ENCODE measurements at places on chromosomes 4 and X. TPM values are rescaled to one million over a fixed set of nuclear protein-coding genes. Genes with fewer than 3 reads are reported as not detected.

- DNase-seq: no peak
These were observed 144.2 kb downstream of the MSN start for GRCh38 chrX:65811558-65812228.

GRCh38 chr4:144646523-144647094, 653 bp downstream of the HHIP start:
- no peak for DNase-seq

GRCh38 chrX:72624194-72624593, 51.6 kb upstream of the HDAC8 start:
- DNase-seq: no peak

DNA sequence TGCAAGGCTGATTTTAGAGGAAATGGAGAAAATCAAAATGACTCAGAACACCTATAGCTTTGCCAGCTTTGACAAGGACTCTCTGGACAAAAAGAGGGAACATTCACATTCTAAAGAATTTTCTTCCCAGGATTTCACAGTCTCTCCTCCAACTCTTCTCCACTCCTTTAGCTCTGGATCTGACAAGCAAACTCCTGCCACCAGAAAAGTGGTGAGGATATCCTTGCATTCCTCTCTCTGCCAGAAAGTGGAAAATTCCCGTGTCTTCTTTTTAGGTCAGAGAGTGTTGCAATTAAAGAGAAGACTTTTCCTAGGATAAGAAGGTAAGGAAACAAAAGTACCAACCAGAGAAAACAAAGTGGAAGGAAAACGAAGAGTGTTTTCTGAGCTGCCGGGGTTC, 16.1 kb upstream of the PDGFRA start:
- no peak for DNase-seq

- peak; percentile 71 for DNase-seq
These were observed 76.0 kb downstream of the INTS6L start for GRCh38 chrX:135596495-135596894.

DNA sequence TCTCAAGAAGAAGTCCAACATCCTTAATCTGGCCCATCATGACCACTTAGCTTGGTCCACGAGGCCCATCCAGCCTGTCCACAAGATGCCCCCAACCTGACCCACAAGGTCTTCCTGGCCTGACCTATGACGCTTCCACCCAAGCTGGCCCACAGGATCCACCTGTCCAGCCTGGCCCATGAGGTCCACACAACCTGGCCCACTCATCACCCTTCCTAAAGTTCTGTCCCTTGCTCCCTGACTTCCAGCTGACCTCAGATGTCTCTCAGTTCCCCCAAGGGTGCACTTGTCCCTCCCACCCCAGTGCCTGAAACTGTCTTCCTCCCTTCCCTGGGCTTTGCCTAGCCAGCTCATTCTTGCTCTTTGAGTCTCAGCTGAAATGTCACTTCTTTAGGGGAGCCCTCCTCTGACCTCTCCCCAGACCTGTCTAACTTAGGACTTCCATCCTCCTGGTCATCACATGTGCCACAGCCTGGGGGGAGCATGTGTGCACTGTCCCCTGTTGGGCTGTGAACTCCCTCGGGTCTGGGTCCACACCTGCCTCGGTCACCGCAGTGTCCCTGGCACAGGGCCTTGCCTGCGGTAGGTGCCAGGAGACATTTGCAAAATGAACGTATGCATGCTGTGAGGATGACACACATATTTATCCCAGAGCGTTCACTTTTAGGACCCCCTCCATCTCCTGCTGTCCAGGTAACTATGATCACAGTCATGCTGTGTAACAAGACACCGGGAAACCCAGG, 61.7 kb downstream of the EVC start:
- DNase-seq: no peak

DNA sequence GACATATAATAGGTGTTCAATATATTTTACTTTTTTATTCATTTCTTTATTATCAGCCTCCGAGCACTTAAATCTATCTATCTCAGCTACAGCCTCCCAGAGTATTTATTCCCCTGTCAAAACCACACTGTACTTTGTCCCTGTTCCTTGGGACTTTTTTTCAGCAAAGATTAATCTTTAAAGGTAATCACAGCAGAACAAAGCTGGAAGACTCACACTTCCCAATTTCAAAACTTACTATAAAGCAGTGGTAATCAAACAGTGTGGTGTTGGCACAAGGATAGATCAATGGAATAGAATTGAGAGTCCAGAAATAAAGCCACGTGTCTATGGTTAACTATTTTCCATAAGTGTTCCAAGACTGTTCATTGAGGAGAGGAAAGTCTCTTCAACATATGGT, 59.7 kb downstream of the KLHL13 start:
- no peak for DNase-seq

- no peak for DNase-seq
These were observed 33.2 kb downstream of the CEP44 start for GRCh38 chr4:174316954-174317353.

- peak; percentile 84 for DNase-seq
These were observed 79.4 kb downstream of the SYNPO2 start for GRCh38 chr4:118968005-118968404.

- DNase-seq: no peak
These were observed 144.4 kb upstream of the TET2 start for GRCh38 chr4:105002278-105002677.

GRCh38 chr4:112284662-112285411, 867 bp downstream of the TIFA start:
- DNase-seq: peak; percentile 12

DNA sequence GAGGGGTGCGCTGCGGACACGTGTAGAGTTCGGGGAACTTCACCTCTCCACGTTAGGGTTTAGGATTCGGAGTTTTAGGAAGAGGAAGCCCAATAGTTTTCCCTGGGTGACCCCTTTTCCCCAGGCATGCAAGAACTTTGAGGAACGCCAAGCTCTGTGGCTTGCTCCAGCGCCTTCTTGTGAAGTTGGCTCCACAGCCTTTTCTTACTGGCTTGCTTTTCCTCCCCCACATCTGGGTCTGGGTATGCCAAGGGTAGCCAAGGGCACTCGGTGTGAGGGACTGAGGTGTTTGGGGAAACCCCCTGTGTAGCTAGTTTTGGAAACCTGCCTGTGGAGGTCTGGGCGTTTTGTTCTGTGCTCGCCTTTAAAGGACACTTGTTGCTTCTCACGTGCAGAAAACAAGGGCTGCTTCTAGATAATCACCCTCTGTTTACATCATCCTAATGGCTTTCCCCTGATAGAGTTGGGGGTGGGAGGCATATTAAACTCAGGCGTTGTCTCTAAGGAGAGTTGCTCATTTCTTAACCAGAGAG, 746 bp downstream of the EDNRA start:
- no peak for DNase-seq

GRCh38 chr4:4289055-4289454, 899 bp downstream of the LYAR start:
- DNase-seq: peak; percentile 7

DNA sequence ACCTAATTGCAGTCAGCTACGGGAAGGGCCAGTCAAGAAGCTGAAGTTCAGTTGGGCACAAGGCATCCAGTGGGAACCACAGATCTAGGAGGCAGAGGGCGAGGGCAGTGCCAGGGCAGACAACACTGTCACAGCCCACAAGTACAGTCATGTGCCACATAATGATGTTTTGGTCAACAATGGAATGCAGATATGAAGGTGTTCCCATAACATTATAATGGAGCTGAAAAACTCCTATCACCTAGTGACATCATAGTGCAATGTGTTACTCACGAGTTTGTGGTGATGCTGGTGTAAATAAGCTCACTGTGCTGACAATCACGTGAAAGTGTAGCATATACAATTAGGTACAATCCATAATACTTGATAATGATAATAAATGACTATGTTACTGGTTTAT, 4.5 kb upstream of the TMEM255A start:
- no peak for DNase-seq

DNA sequence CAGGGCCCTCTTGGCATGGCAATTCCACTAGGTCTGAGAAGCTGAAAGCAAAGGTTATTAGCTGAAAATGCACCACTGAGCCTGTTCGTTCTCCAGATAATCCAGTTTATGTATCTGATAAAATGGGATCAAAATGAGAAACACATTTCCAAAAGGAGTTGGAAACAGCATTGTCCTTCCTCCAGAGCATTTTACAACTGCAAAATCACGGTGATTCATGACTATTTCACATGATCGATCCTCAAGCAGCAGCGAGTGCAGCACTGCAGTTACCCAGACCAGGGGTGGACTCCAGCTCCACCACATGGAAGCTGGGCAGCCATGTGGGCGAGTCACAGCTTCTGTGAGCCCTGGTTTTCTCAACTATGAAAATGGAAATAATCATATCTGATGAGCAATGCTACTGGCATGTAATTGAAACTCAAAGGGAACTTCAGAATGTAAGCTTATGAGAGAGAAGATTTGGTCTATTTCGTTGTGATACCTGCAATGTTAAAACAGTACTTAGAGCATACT, 78.7 kb upstream of the MSX1 start:
- no peak for DNase-seq

DNA sequence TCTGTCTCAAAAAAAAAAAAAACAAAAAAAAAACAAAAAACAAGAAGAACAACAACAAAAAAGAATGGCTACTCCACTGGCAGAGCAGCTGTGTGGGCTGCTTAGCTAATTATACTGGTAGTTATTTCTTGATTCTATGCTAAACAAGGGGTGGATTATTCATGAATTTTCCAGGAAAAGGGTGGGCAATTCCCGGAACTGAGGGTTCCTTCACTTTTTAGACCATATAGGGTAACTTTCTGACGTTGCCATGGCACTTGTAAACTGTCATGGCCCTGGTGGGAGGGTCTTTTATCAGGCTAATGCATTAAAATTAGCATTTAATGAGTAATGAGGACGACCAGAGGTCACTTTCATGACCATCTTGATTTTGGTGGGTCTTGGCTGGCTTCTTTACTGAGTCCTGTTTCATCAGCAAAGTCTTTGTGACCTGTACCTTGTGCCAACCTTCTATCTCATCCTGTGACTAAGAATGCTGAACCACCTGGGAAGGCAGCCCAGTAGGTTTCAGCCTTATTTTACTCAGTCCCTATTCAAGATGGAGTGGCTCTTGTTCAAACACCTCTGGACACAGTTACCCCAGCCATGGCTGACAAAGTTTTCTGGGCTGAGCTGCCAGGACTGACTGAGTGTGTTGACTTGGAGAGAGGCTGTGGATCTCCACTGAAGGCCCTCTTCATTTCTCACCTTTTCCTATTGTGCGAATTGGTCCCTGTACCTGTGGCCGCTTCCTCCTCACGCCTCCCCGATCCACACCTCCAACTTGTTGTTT, 1.3 kb upstream of the OCIAD2 start:
- DNase-seq: no peak

- no peak for DNase-seq
These were observed 23.5 kb upstream of the PRDM8 start for GRCh38 chr4:80173841-80174240.

GRCh38 chr4:94924566-94924965, 166.8 kb downstream of the BMPR1B start:
- no peak for DNase-seq

DNA sequence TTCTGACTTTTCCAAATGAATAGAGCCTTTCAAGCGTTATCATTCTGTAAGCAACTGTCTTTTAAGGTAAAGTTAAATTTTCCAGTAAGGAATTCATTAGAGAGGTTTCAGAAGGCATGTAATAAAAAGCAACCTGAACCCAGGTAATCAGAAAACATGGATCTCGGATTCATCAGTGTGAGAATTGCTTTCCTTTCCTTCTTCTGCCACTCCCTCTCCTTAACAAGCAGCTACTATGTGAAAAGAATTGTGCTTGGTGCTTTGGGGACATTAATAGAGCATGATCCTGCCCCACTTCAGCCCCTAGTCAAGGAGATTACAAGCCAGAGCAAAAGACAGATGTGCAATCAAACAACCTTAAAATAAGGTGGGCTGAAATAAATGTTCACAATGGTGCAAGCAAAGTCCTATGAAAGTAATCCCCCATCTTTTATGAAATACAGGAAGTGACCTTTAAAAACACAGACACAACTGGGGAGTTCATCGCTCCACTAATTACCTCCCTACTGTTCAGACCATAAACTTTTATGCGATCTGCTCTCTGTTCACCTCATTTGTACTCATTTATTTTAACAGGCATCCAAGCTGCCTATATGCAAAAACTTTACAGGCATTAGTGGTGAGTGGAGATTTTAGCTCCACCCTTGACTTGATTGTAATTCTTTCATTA, 122.9 kb upstream of the RASGEF1B start:
- DNase-seq: no peak

GRCh38 chr4:149706942-149707341, 108.7 kb downstream of the IQCM start:
- DNase-seq: no peak

- DNase-seq: peak; percentile 44
These were observed 331.5 kb downstream of the NKX6-1 start for GRCh38 chr4:84167564-84167963.

DNA sequence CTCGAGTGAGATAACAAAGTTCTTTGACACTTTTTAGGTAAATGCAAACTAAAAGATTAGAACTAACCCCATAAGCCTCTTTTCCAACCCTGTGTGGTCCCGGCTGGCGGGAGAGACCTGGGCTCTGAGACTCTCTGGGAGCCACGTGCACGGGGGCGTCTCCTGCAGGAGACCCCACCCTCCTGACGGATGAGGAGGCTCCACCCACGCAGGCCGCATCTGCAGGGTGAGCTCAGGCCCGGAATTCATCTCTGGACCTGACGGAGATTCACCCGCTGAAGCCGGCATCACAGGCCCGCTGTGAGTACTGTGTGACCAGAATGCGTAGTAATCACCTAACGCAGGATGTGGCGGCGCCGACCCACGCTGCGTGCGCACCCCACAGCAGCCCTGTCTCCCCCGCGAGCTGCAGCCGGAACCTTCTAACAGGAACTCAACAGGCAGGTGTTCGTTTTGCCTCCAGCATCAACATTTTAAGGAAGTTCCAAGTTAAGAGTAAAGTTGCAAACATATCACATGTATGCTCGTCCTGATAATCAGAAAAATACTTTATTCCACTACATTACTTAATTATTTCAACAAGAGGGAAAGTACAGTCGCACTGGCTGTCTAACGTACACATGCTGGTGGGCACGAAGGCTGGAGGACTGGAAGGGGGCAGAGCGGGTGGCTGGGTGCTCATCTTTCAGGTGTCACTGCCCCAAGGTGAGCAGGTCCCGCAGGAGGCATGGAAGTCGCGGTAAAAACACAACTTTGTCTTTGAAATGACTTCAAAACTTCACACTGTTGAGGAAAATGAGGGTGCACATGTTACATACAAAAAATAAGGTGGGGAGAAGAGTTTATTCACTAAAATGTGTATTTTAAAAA, 44.5 kb downstream of the FGFRL1 start:
- no peak for DNase-seq

Gene RAB28
- 22.0 TPM for total RNA-seq

Gene FAT4
- 1.0 TPM for total RNA-seq

Gene ARMCX2
- 40.8 TPM for total RNA-seq

Gene CFAP299
- not detected for total RNA-seq

Gene F8A2
- not detected for total RNA-seq

Gene ASB5
- 5.2 TPM for total RNA-seq

Gene STARD8
- total RNA-seq: 0.34 TPM

Gene NDNF
- not detected for total RNA-seq

Gene USP17L17
- total RNA-seq: not detected

Gene ACE2
- not detected for total RNA-seq

Gene SPANXN3
- total RNA-seq: not detected

Gene GPRASP1
- 0.48 TPM for total RNA-seq

Gene SSX4
- total RNA-seq: 0.42 TPM

Gene PPARGC1A
- 101 TPM for total RNA-seq
